Activated T-cell treated with anti-CD3 and anti-CD28 coated beads, Interleukin-2, amount 50 U/mL, for 72 hours (primary cell): ENCODE measurements at places on chromosomes 12 and 14.

GRCh38 chr14:50943943-50944646 lies at the start of gene PYGL:
Gene PYGL (minus strand): TSS chr14:50944483. CDS start chr14:50944403, 80 bp downstream.
- peak; percentile 52 for DNase-seq

GRCh38 chr12:42853370-42854140 lies 264.0 kb upstream of the PRICKLE1 start:
- DNase-seq: no peak

DNA sequence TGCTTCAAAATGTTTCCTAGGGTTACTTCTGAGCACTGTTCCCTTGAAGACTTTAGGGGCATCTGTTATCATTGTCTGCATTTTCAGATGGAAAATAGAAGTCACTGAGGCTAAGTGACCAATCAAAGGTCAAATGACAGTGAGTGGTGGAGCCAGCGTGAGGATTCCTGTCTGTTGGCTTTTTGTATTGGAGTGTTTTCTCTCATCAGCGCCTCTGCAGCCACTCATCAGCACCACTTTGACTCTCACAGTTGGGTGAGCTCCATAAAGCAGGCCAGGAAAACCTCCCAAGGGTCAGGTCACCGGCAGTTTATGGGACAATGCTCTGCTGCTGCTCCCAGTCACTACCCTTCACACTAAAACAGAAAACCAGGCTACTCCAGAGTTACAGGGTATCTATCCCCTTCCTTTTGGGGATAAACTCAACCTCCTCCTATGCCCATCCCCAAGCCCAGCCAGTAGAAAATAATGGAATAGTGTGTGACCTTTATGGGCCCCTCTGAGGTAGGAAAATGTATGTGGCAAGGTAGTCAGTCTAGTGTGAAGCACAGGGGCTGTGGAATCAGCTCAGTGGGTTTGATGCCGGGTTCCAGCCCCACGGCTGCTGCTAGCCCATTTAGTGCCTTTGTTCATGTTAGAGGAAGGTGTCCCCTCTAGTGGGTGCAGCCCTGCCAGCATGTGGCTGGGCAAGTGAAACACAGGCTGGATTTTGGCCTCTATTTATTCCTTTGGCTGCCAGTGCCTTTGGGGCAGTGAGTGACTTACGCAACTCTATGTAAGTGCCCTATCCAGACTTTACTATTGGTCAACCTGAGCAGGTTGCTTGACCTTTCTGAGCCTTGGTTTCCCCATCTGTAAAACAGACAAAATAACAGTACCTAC lies 133.8 kb upstream of the CPM start:
- DNase-seq: no peak

DNA sequence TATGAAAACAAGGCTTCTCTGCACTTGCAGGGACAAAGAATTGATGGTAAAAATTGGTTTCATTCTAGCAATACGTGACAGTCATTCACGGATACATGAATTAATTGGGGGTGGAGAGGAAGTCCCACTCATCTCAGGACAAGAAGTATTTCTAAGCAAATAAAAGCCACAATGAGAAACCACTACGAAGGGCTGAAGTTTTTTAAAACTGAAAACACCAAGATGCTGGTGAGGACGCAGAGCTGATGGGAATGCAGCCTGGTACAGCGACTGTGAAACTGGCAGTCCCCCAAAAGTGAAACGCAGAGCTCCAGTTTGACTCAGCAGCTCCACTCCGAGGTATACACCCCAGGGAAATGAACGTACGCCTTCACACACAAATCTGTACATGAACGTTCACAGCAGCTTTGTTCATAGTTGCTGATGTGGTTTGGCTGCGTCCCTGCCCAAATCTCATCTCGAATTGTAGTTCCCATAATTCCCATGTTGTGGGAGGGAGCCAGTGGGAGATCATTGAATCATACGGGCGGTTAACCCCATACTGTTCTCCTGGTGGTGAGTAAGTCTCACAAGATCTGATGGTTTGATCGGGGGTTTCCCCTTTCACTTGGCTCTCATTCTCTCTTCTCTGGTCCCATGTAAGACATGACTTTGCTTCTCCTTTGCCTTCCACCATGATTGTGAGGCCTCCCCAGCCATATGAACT lies 89.0 kb downstream of the SCARB1 start:
- DNase-seq: peak; percentile 93

- no peak for DNase-seq
Observed at GRCh38 chr14:83071888-83072501, 1538.3 kb upstream of the SEL1L start.

DNA sequence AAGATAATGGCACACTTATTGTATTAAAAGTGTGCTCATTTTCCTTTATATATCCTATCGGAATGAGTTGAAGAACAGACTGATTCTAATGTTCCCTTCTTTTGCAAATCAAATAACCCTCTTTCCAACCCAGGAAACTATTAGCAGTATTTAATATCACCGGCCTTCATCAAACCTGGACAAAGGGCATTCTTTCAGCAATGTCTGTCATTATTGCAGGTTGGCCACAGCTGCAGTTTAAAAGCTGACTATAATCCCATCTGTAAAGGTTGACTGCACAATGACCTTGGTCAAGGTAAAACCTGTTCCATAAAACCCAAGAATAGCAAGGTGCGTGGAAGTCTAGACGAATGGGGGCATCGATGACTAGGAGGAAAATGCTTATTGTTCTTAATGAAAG lies 472.3 kb upstream of the SOX5 start:
- DNase-seq: no peak

DNA sequence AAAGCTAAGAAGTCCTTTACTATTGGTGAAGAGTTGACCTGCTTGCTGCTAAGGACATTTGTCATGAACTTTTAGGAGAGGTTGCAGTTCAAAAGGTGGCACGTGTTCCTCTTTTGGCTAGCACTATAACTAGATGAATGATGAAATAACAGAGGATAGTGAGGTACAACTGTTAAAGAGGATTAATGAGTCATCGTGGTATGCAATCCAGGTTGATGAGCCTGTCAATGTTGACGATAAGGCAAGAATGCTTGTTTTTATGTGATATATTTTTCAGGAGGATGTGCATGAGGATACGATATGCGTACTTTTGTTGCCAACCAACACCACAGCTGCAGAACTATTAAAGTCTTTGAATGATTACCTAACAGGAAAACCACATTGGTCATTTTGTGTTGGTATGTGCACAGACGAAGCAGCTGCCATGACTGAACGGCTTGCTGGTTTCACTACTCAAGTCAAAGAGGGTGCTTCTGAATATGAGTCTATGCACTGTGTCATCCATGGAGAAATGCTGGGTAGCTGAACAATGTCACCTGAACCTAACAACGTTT lies 10.6 kb downstream of the CEP128 start:
- DNase-seq: peak; percentile 62

- no peak for DNase-seq
Observed at GRCh38 chr12:106682594-106683234, 91.8 kb upstream of the RIC8B start.

DNA sequence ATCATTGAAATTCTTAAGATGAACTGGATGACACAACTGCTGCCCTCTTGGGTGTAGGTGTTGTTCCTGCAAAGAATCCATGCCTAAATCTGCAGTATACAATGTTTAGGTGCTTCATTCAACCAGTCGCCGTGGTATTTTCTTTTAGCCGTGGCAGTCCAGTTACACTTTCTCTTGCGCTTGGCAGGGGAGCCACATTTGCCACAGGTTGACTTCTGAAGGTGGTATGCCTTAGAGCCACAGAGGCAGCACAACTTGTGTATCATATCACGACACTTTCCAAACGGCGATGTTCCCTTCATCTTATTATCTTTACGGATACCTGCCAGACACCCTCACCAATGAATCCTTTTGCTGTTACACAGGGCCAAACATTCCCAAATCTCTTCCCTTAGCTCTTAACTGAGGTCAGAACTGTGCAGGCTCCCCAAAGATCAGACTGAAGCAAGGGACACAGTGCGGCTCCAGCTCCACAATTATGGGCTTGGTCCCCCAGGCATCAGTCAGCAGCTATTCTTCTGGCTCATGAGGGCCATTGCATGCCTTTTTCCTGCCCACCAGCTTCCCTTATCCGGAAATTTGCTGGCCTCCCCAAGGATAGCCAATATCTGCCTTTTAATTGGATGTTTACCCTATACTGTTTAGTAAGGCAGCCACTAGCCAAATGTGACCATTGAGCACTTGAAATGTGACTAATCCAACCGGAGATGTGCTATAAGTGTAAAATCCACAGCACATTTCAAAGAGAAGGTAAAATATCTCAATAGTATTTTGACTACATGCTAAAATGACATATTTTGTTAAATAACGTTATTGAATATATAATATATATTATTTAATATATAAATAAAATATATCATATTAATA lies 50.7 kb downstream of the SENP1 start:
- DNase-seq: no peak

- DNase-seq: no peak
Observed at GRCh38 chr12:87930033-87930432, 99.2 kb downstream of the C12orf50 start.

DNA sequence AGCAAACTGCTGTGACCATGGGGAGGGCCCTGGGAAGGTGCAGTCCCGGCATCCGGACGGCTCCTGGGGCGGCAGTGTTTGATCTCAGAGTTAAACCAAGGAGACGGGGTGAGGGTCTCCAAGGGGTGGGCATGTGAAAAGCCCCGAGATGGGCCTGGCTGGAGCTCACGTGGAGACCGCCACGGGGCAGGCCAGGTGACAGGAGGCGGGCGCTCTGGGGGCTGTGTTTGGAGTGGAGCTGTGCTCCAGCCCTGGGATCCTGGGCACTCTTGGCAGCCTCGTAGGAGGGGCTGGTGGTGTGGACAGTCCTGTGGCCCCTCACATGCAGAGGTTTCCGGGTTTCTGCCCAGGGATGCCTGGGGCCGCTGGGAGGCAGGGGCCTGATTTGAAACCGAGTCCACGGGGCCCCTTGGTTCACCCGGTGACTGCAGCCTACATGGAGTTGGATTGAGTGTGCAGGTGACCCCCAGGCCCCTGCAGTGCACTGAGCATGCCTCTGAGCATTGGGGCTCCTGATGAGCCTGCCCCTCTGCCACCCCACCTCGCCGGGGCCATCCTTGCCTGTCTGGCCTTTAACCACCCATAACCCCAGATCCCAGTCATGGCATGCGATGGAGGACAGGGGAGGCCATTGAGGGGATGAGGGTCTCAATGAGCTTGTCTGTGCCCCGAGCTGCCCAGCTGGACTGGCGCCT lies 8.4 kb downstream of the KIF26A start:
- DNase-seq: no peak

DNA sequence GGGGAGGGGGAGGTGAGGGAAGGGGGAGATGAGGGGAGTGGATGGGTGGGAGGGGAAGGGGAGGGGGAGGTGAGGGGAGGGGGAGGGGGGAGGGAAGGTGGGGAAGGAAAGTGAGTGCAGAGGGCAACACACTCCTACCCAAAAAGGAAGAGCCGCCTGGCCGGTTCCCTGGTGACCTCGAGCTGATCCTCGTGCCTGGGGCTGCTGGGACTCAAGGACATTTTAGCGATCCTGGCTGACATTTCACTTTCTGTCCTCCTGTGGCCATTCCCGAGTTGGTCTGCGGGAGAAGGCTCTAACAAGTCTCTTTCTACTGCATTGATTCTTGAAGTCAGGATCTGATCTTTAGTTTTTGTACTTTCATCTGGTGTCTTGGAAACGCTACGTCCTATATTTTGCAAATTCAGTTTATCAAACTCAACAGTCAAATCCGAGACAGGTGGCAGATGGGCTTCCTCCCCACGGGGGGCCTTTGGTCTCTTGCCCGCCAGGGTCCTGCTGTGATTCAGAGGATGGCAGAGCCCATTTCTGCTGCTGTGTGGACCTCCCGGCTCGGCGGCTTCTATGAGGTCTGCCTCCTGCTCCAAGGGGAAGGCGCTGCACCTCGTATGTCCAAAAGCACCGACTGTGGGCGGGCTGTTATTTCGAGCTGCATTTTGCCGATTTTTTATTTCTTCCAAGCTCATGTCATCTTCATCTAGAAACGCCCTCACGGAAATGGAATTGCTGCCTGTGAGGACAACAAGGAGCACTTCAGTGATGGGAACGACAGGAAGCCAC lies 19.1 kb downstream of the PGAM5 start:
- no peak for DNase-seq

DNA sequence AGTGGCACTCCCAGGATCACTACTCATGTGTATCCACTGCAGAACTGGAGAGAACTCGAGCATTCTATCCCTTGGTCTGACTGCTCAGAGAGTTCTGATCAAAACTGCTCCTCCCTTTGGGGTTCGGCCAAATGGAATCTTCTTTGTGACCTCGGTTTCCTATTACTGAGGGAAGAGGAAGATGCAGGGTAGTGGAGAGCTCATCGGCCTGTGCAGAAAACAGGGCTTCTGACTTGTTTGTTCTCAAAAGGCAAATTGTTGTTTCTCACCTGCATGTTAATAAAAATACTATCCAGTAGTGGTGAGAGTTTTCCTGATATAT lies 17.1 kb upstream of the AKAP6 start:
- DNase-seq: no peak

GRCh38 chr12:104944252-104944651 lies 13.8 kb downstream of the SLC41A2 start:
- DNase-seq: no peak

DNA sequence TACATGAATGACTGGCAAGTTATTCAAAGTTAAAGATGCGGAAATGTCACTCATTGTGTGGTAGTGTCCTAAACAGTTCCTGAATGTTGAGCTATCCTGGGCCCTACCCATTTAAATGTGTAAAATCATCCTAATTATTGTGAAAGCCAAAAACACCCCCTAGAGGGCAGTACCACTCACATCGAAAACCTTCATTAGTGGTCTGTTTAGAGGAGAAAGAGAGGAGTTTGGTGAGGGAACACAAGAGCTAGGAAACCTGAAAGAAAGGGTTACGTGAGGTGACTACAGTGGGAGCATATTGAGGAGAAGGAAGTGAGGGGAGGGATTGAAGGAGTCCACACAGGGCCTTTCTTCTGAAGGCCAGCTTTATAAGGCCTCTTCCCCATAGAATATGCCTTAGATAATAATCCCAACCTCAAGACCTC lies 2.5 kb upstream of the TEP1 start:
- DNase-seq: peak; percentile 46

- no peak for DNase-seq
Observed at GRCh38 chr14:99401211-99401610, 79.4 kb downstream of the SETD3 start.

DNA sequence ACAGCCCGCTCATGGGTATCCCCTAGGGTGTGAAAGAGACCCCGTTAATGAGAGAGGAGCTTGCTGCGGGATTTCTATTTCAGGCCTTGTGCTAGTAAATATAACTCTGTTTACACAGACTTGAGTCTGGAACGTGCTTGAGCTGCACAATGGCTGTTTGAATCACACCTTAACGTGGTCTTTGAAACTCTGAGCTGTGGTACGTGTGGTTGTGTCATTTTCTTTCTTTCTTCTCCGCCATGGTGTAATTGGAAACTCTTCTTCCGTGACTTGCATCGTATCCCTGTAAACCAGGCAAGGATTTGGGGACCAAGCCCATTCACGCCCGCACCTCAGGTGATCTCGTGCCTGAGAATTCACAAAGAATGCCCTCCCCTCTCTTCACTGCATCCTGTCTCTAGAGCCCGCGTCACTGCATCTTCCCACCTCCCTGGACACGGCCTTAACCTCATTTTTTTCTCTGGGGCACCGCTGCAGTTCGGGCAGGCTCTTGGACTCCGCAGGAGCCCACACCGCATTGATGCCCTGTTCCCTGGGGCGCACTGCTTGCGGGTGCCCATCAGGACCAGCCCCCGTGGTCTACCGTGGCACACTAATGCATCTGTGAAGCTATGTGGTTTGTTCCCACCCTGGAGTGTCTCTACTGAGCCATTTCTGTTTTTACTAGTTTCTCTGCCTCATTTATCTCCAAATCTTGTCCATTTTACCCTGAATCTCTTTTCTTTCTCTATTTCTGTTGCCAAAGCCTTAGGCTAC lies 78.4 kb upstream of the PARP11 start:
- DNase-seq: peak; percentile 10
